IMR-90 (cell line): ENCODE measurements at places on chromosomes 7 and 10. TPM values are rescaled to one million over a fixed set of nuclear protein-coding genes. Genes with fewer than 3 reads are reported as not detected.

Gene CYP26A1
- total RNA-seq: not detected in 2 replicates

Gene GLCCI1
- total RNA-seq: 4.1 and 7.8 TPM in 2 replicates

Gene VGF
- total RNA-seq: 0.18 and 0.28 TPM in 2 replicates

Gene SMKR1
- total RNA-seq: not detected in 2 replicates

Gene PBLD
- total RNA-seq: 5.0 and 5.7 TPM in 2 replicates

Gene CCL26
- not detected in 2 replicates for total RNA-seq

Gene RBP3
- not detected in 2 replicates for total RNA-seq

Gene ZNF804B
- not detected in 2 replicates for total RNA-seq

Gene ZNF12
- 20.8 and 22.8 TPM in 2 replicates for total RNA-seq

Gene LIPM
- not detected in 2 replicates for total RNA-seq

Gene SLC4A2
- total RNA-seq: 25.3 and 29.6 TPM in 2 replicates

Gene ANKRD30A
- not detected in 2 replicates for total RNA-seq

- no peaks in the 10 kb centered on the region for H3K27me3 ChIP-seq
- H3K4me3 ChIP-seq: no peak overlapping the region
- no peaks in the 10 kb centered on the region for H3K36me3 ChIP-seq
- DNase-seq: no peak
Observed at GRCh38 chr10:47101807-47102206, 190.6 kb downstream of the PTPN20 start.

GRCh38 chr10:3042589-3042988, 24.8 kb upstream of the PFKP start:
- peaks cover 22% of the 10 kb centered on the region for H3K4me1 ChIP-seq
- H3K27me3 ChIP-seq: no peaks in the 10 kb centered on the region
- H3K4me3 ChIP-seq: no peak overlapping the region
- no peaks in the 10 kb centered on the region for H3K36me3 ChIP-seq
- no peak for DNase-seq

DNA sequence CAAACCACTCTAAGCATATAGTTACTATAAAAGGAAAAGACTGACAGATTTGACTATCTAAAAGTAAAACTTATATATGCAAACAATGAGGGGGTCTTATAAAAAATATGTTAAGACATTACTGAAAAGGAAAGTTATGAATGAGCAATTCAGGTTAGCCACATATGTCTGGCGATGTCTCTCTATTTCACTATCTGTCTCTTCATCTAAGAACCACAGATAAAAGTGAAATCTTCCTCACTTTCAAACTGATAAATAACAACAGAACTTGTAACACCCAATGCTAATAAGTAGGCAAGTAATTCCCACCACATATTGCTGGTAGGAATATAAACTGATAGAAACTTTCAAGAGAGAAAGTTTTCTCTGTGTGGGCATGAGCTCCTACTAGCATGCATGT, 138.2 kb downstream of the CHCHD3 start:
- H3K4me1 ChIP-seq: no peaks in the 10 kb centered on the region
- H3K4me3 ChIP-seq: no peak overlapping the region
- no peak for DNase-seq

GRCh38 chr10:121405096-121405495, 193.1 kb downstream of the FGFR2 start:
- no peaks in the 10 kb centered on the region for H3K4me1 ChIP-seq
- DNase-seq: no peak
- H3K27me3 ChIP-seq: no peaks in the 10 kb centered on the region

DNA sequence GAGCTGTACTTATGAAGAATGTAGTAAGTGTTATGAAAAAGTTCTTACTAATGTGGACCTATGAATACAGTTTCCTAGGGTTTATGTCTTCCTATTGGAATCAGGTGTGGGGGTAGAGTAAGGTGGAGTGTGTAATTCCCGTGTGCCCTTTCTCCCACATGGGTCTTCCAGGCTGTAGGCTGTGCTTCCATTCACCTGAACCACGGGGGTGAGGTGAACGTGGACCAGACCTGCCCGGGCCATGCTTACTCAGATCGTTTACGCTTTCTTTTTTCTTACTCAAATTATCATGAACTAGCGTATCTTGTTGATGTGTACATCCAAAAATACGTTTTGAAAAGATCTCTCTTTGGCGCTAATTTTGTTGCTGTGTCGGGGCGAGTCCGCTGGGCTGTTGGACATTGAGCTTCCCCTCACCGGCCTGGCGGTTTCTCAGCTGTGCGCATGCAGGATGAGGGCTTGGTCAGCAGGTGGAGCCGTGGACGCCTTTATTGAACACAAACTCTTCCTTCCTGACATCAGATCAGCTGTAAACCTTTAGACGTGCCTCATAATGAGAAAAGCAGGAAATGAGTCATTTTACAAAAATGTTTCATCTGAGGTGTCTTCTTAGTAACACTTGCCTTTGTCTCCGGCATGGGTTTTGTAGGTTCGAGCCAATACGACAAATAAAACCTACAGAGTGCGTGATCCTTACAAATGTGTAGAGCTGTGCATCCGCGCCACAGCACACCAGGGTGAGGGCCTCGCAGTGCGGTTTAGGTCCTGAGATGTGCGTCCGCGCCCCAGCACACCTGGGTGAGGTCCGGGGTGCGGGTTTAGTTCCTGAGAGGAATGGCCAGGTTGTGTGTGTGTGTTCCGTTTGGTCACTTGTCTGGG, 53.8 kb downstream of the WDR37 start:
- H3K36me3 ChIP-seq: peaks cover 53% of the 10 kb centered on the region
- H3K27ac ChIP-seq: peak overlapping the region; percentile 53
- no peaks in the 10 kb centered on the region for H3K27me3 ChIP-seq
- H3K4me1 ChIP-seq: peaks cover 9% of the 10 kb centered on the region

DNA sequence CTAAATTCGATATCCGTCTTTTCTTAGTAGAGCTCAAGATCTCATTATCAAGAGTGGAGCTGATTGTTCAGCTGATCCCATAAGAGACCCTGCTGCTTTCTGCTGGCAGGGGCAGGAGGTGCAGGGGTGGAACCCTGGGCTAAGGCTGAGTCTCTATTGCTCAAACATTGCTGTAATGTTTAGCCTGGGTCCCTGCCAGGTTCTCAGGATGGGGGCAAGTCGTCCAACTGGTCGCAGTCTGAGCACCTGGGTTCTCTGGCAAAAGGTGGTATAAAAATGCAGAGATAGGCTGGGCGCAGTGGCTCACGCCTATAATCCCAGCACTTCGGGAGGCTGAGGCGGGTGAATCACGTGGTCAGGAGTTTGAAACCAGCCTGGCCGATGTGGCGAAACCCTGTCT, 62.0 kb upstream of the NRBF2 start:
- no peak overlapping the region for H3K4me3 ChIP-seq
- peaks cover 15% of the 10 kb centered on the region for H3K27me3 ChIP-seq
- no peaks in the 10 kb centered on the region for H3K36me3 ChIP-seq
- H3K27ac ChIP-seq: no peak overlapping the region

DNA sequence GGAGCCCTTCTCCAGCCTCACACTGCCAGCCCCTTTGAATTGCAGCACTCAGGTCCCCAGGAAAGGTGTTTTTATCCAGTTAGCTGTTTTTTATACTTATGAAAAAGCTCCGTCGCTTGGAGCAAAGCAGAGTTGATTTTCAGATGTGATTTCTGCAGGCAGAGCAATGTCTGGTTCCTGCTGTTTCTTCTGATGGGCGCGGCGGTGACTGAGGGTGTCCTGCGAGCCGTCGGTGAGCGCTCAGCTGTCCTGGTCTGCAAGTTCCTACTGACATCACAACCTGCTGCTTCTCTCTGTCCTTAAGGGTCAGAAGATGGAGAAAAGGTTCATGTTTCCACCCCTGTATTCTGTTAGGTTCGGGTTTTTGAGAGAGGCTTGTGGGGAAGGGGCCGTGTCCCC, 109.6 kb upstream of the FAM20C start:
- H3K4me1 ChIP-seq: peaks cover 10% of the 10 kb centered on the region
- no peak overlapping the region for H3K4me3 ChIP-seq
- no peaks in the 10 kb centered on the region for H3K36me3 ChIP-seq
- no peak overlapping the region for H3K27ac ChIP-seq
- H3K27me3 ChIP-seq: peaks cover 8% of the 10 kb centered on the region
- no peak for DNase-seq

DNA sequence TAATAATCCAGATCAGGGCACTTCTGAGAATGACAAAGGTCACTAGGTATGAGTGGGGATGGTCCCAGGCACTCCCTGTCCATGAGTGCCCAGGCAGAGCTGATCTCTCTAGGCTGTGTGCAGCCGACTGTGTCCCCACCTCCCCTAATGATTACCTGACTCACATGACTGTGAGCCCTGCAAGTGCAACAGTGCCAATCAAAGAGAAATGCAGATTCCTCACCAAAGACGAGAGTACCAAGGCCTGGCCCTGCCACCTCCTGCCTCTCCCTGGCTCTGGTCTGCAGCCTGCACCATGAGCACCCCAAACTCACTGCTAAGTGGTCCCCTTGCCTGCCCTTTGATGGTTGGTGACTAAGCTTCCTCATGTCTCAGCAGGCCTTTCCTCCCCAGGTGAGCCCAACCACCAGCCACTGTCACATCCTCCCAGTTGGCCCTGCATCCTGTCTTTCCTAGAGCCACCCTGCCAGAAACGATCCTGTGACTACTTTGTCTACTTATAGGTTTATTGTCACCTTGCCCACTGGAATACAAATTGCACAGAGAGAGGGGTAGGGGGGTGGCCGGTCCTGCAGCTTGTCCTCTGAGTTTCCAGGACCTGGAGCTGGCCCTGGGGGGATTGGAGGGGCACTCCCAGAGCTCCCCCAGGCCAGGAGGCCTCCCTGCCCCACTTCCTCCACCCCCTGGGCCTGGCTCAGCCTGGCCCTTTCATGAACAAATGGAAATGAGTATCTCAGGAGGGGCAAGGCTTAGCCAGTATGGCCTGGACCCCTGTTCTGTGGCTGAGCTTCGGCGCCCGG, 22.4 kb upstream of the GDF10 start:
- DNase-seq: no peak
- peaks cover 22% of the 10 kb centered on the region for H3K27me3 ChIP-seq

- peak overlapping the region; percentile 58; the same call in 1 of the 2 replicates for H3K27ac ChIP-seq
- H3K4me3 ChIP-seq: no peak overlapping the region
- no peaks in the 10 kb centered on the region for H3K36me3 ChIP-seq
- peak; percentile 89 for DNase-seq
Observed at GRCh38 chr10:95814011-95814727, 58.2 kb downstream of the ENTPD1 start.

- peaks cover 6% of the 10 kb centered on the region for H3K4me1 ChIP-seq
- H3K27me3 ChIP-seq: no peaks in the 10 kb centered on the region
- DNase-seq: no peak
- H3K36me3 ChIP-seq: peaks cover 10% of the 10 kb centered on the region
- peak overlapping the region; percentile 80 for H3K4me3 ChIP-seq
Observed at GRCh38 chr7:5780801-5781496, 514 bp downstream of the RNF216 start.

GRCh38 chr10:75495434-75496190, 64.2 kb downstream of the LRMDA start:
- H3K27ac ChIP-seq: no peak overlapping the region
- H3K4me1 ChIP-seq: peaks cover 2% of the 10 kb centered on the region; the same call in 1 of the 2 replicates
- DNase-seq: no peak

- H3K4me1 ChIP-seq: no peaks in the 10 kb centered on the region
- DNase-seq: peak; percentile 18
- no peak overlapping the region for H3K27ac ChIP-seq
- no peak overlapping the region for H3K4me3 ChIP-seq
- no peaks in the 10 kb centered on the region for H3K36me3 ChIP-seq
Observed at GRCh38 chr7:19203686-19204085, 58.5 kb upstream of the FERD3L start.

GRCh38 chr7:33050535-33051318, 11.8 kb downstream of the NT5C3A start:
- H3K4me1 ChIP-seq: peaks cover 3% of the 10 kb centered on the region
- H3K27me3 ChIP-seq: no peaks in the 10 kb centered on the region
- no peak overlapping the region for H3K27ac ChIP-seq
- no peak overlapping the region for H3K4me3 ChIP-seq
- H3K36me3 ChIP-seq: no peaks in the 10 kb centered on the region

GRCh38 chr10:114038819-114039218, 4.8 kb upstream of the ADRB1 start:
- no peak overlapping the region for H3K27ac ChIP-seq
- no peak overlapping the region for H3K4me3 ChIP-seq
- DNase-seq: no peak
- peaks cover 28% of the 10 kb centered on the region for H3K27me3 ChIP-seq
- H3K4me1 ChIP-seq: no peaks in the 10 kb centered on the region
- H3K36me3 ChIP-seq: no peaks in the 10 kb centered on the region

GRCh38 chr7:140297192-140297591, 101.1 kb downstream of the SLC37A3 start:
- H3K27ac ChIP-seq: no peak overlapping the region
- H3K27me3 ChIP-seq: peaks cover 7% of the 10 kb centered on the region
- no peak overlapping the region for H3K4me3 ChIP-seq

DNA sequence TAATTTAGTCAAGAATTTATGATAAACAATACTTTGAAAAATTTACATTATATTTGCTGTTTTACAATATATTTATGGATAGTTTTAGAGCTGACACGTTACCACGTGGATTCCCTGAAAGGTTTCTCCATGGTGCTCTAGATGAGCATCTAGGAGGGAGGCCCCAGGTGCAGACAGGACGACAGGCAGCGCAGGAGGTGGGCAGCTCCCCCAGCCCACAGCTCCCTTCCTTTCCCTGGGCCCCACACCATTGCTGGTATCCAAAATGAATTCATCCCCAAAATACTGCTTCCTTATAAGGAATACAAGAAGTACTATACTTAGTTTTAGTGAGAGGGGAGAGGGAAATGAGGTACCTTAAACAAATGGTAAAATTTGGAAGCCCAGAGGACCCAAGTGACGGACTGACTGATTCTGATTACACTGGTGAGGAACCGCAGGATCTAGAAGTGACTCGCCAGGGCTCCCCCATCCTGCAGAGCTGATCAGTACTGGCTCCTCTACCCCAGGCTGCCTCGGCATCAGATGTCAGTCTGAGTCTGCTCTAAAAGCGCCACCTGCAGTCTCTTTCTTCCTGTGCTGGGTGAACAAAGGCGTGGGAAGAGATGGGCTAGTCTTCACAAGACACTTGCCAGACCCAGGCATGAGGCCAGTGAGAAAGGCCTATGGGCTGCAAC, 89.2 kb downstream of the DLG5 start:
- peaks cover 2% of the 10 kb centered on the region for H3K4me1 ChIP-seq
- no peak overlapping the region for H3K27ac ChIP-seq
- peaks cover 56% of the 10 kb centered on the region for H3K36me3 ChIP-seq
- H3K27me3 ChIP-seq: no peaks in the 10 kb centered on the region
- DNase-seq: peak; percentile 78
- H3K4me3 ChIP-seq: no peak overlapping the region

DNA sequence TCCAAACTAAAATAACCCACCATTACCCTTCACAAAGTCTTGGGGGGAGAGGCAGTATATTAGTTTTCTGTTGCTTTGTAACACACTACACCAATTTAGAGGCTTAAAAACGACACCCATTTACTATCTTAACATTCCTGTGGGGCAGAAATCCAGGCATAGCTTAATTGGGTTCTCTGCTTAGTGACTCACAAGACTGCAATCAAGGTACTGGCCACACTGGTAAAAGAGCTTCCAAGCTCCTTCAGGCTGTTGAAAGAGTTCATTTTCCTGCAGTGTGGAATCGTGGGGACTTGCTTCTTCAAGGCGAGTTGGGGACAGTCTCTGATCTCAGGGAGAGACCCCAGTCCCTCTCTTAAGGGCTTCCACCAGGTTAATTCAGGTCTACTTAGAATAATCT, 139.1 kb downstream of the XPNPEP1 start:
- no peaks in the 10 kb centered on the region for H3K4me1 ChIP-seq
- no peak for DNase-seq
- H3K27me3 ChIP-seq: no peaks in the 10 kb centered on the region
- H3K4me3 ChIP-seq: no peak overlapping the region
- no peak overlapping the region for H3K27ac ChIP-seq
- no peaks in the 10 kb centered on the region for H3K36me3 ChIP-seq
